Retinal pigment epithelial cell (primary cell): ENCODE measurements at places on chromosomes 13 and 19.
A peak's percentile ranks its signal among the peaks of the same experiment; 100 is the strongest.

GRCh38 chr19:30649934-30650614 lies 277.9 kb downstream of the ZNF536 start:
- DNase-seq = no peak

GRCh38 chr13:32431361-32431760 lies 3.4 kb upstream of the N4BP2L1 start:
- DNase-seq = no peak

DNA sequence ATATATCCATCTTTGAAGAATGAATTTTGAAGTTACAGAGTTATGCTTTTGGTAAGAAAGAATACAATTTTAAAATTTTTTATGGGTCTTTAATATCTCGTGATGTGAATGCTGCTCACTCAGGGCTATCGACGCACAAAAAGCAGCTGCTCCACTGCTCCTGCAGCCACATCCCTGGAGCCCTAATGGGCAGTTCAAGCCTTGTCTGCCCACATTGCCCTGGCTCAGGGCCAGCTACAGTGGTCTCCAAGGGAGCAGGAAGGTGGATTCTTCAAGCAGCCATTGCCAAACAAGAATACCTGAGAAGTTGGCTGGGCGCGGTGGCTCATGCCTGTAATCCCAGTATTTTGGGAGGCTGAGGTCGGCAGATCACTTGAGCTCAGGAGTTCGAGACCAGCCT lies 85.8 kb downstream of the IPO5 start:
- DNase-seq = no peak

DNA sequence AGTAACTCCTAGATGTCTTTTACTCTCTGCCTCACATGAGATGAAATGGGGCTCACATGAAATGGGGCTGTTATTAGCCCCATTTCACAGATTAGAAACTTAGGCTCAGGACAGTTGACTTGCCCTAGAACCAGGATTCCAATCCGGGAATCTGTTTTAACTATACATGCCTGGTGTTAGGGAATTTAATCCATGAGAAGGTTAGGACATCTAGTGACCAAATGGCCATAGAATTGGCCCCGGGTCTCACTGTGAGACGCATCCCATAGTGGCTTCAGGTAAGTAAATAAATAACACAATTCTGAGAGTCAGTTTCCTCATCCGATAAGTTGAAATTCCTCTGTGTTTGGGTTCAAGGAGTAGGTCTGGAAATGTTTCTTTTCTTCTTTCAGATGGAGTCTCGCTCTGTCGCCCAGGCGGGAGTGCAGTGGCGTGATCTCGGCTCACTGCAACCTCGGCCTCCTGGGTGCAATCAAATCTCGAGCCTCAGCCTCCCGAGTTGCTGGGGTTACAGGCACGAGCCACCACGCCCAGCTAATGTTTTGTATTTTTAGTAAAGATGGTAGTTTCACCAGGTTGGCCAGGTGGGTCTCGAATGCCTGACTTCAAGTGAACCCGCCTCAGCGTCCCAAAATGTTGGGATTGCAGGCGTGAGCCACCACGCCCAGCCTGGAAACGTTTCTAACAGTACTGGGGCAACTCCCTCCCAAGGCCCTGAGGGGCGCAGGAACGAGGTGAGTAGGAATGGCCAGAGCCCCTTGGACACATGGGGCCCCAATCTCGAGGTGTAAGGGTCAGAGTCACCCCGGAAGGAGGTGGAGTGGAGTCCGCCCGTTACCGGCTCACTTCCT lies 1.2 kb upstream of the ZNF574 start:
- DNase-seq = no peak

- peak; percentile 66 for DNase-seq
Observed at GRCh38 chr13:48892053-48892687, 83.5 kb upstream of the FNDC3A start.

DNA sequence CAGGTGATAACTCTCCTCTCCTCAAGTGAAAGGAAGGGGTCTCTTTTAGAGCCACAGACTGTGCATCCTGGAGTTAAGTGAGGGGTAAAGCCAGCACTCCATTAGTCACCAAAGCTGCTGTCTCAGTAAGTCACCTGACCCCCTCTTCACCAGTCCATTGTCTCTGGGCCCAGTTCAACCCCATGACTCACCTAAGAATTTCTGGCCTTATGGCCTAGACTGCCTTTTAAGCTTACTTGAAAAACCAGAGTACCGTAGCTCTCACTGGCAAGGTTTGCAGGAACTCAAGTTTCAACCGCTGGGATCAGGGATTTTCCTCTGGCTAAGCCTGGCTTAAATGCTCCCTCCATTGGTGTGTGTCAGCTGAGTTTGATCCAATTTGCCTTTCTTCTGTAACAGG lies 23.4 kb upstream of the EID2 start:
- peak; percentile 58 for DNase-seq

DNA sequence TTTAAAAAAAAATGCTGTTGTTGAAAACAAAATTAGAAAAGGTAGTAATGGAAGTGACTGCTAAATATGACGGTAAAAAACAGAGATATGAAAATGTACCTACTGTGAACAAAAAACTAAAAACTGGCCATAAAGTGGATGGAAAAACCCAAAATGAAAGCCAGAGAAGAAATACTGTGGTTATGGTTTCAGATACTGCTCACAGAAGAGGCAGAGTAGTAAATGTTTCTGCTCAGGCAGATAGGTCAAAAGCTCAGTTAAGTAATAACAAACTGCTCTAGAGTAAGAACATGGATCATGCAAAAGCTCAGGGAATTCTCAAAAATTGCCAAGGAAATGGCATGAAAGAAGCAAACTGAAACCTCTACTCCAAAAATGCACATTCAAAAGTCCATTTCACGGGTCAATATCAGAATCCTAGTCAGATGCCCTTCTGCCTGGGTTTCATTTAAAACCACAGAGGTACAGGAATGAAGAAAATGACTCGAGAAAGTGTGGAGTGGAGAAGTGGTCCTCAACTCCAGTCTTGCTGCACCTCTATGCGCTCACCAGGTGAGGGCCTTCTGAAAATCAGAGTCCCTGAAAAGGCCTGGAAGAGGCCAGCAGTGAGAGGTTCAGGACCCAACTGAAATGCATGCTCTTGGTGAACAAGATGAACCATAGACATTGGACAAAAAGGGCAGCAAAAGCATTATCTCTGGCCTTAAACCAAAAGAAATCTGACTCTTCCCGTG lies 315.0 kb upstream of the SPRY2 start:
- DNase-seq = no peak

- DNase-seq = no peak
Observed at GRCh38 chr13:76043874-76044273, 407.7 kb downstream of the LMO7 start.

GRCh38 chr19:58183817-58184215 lies 955 bp downstream of the ZNF274 start:
- no peak for DNase-seq

DNA sequence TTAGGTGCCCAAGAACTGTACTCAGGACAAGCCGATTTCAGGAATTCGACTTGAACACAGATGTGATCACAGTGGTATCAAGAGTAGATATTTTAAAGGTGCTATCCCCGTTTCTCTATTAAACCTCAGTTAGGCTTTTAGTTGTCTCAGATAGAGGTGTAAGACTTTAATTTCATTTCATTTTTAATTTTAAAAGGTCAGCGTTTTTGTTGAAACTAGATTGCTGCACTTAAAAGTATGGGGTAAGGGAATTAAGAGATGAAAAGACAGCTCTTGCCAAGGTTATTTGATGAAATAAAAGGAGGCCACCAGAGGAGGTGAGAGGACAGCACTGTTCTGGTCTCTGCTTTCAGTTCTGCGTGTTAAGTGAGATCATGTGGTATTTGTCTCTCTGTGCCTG lies 48.6 kb downstream of the SPATA13 start:
- no peak for DNase-seq

DNA sequence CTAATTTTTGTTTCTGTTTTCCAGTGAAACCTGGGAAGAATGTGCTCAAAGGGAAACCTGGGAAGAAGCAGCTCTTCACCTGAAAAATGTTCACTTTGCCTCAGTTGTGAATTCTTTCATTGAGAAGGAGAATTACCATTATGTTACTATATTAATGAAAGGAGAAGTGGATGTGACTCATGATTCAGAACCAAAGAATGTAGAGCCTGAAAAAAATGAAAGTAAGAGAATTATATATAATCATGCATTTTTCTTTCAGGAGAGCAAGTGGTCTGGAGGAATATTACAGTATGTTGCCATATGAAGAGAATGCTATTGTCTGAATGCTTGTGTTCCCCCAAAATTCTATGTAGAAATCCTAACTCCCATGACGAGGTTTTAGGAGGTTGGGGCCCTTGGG lies 3.4 kb downstream of the NUDT15 start:
- peak; percentile 16 for DNase-seq

DNA sequence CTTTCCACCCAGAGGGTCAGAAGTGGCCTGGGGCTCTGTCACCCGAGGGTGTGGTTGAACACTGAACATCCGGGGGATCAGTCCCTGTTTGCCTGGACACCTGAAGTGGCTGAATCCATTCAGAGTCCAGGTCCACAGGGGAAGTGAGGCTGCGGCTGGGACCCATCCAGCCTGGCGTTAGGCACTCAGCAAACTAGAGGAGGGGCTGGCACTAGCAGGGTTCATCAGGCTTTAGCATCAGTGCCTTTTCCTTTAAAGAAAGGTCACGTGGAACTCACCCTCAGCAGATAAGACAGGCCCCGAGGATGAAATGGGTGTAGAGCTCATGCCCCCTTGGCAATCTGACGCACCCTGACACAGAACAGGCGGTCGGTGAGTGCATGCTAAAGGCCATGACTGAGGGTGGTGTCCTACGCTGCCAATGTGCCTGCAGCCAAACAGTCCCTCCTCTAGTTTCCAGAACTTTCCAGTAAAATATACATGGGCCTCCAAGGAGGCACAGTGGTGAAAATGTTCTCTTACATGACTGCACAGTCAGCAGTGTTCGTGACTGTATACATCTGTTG lies 72.4 kb upstream of the ARHGEF7 start:
- no peak for DNase-seq

DNA sequence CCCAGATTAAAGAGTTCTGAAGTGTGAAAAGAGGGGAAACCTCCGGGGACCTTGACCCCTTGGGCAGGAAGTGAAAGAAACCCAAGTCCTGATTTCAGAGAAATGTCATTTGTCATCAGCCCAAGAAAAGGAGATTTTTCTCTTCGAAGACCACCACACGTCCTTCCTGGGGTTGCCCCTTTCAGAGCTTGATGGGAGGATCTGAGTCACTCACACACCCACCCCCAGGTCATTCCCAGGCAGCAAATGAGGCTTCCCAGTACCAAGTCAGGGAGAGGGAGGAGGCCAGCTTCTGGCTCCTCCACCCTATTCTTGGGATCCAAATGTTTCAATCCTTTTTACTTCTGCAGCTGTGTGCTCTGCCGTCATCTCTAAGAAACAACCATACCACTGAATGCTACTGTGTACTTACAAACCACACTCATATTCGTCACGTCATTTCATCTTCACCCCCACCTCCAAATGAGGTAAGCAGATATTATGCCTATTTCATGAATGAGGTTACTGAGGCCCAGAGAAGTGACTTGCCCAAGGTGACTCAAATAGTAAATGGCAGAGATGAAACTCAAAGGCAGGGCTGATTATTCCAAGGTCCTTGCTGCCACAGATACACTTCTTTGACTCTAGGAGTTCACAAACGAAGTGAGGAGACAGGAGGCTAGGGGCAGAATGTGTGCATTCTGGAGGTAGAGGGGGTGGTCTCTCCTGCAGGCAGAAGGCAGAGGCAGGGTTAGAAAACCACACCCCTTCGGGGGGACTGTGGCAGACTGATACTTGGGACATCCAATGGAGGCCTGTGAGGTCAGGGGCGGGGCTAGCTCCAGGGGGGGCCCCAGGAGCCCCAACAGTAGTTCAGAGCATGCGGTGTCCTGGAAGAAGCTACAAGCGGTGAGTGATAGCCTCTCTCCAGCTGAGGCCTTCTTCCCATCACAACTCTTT lies 5.0 kb upstream of the KMT2B start:
- no peak for DNase-seq

- DNase-seq = no peak
Observed at GRCh38 chr19:45729800-45730290, 851 bp downstream of the FBXO46 start.

DNA sequence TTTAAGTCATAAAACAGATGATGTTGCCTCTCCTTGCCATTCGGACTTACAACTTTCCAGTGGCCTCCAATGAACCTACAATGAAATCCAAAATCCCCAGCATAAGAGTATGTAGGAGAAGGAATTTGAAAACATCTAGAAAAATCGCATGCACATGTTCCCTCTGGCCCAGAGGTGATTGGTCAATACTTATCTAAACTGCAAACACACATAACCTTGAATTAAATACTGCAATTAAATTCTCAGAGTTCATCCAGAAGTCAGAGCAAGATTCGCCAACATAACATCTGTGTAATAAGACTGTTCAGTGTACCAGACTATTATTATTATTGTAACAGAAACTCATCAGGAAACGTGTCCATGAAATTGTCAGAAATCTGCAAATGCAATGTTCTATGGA lies 82.2 kb upstream of the USP29 start:
- no peak for DNase-seq
